Glutamatergic neuron (in vitro differentiated cells): ENCODE measurements at places on chromosomes 16 and 17. TPM values are rescaled to one million over a fixed set of nuclear protein-coding genes. Genes with fewer than 3 reads are reported as not detected.

DNA sequence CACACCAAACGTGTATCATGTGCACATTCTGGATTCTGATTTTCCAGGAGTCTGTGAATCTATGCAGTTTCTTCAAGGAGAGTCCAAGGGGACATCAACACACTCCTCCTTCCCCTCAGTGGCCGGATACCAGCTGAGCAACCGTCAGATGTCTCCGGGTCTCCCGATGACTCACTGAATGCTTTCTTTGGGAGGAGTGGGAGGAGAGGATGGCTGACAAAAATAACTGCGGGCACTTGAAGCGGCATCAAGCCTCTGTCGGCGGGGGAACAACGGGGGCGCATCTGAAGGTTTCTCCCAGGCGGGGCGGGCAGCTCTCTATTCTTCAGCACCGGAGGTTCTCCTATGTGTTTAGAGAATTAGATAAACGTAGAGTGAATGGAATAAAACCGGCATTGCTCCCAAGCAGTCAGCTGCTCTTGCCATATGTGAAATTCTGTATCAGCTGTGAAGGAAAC, 24.6 kb upstream of the LRRC75A start:
- peak; percentile 22 for DNase-seq
- peak overlapping the region; percentile 76 for H3K27ac ChIP-seq
- H3K27me3 ChIP-seq, result peaks cover 6% of the 10 kb centered on the region
- H3K4me3 ChIP-seq, result peak overlapping the region; percentile 7
- peaks cover 20% of the 10 kb centered on the region for H3K4me1 ChIP-seq

GRCh38 chr17:78979780-78980623, at the start of gene LGALS3BP:
Gene LGALS3BP (minus strand): TSS chr17:78979923. CDS start chr17:78977191, 2,732 bp downstream.
- DNase-seq, result no peak
- no peaks in the 10 kb centered on the region for H3K36me3 ChIP-seq
- peaks cover 8% of the 10 kb centered on the region for H3K4me1 ChIP-seq
- peaks cover 5% of the 10 kb centered on the region for H3K27me3 ChIP-seq
- no peak within 1 kb of the TSS for H3K27ac ChIP-seq

DNA sequence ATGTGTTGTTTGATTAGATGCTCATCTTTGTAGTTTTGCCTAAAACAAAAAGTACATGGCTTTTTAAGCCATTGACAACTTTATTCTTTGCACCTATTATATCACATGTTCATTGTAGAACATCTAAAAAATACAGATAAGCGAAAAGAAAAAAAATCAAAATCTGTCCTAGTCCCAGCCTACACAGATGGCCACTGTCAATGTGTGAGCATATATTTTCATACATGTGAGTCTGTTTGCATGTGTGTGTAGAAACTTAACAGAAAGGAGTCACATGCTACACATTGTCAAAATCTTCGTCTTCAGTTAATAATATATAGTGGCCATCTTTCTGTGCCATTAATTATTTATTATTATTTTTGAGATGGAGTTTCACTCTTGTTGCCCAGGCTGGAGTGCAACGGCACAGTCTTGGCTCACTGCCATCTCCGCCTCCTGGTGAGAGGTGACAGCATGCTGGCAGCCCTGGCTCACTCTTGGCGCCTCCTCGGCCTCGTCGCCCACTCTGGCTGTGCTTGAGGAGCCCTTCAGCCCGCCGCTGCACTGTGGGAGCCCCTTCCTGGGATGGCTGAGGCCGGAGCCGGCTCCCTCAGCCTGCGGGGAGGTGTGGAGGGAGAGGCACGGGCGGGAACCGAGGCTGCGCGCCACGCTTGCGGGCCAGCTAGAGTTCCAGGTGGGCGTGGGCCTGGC, 68.5 kb upstream of the AMZ2 start:
- H3K27ac ChIP-seq, result no peak overlapping the region
- peaks cover 4% of the 10 kb centered on the region for H3K27me3 ChIP-seq
- peaks cover 1% of the 10 kb centered on the region for H3K4me1 ChIP-seq

DNA sequence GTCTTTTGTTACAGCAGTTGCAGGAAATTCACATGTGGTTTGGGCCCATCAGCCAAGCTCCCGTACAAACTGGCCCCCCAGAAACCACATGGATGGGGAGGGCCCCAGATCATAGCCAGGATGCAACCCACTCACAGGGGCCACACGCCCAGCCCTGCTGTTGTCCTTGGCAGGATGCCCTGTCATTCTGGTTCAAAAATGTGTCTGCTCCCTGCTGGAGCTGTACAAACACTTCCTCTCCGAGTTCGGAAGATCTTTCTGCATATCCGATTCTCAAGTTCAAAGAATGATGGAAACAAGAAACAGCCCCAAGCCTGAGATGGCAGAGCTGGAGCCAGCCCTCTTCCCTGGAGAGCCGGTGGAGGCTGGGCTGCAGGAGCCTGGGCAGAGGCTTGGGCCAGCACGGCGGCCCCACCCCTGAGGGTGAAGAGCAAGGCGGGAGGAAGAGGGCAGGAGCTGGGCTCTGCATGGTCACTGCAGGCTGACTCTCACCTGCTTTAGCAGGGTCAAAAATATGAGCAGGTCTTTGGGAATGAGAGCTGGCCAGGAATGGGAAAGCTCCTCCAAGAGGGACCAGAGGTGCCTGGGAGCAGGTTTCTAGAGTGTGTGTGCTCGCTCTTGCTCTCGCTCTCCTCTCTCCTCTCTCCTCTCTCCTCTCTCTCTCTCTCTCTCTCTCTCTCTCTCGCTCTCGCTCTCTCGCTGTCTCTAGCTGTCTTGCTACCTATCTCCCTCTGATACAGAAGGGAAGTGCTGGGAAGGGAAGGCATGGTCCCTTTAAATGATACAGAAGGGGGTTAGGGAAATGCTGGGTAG, 34.7 kb upstream of the ENPP7 start:
- H3K4me1 ChIP-seq, result peaks cover 20% of the 10 kb centered on the region
- no peak for DNase-seq
- no peaks in the 10 kb centered on the region for H3K36me3 ChIP-seq
- no peak overlapping the region for H3K27ac ChIP-seq

DNA sequence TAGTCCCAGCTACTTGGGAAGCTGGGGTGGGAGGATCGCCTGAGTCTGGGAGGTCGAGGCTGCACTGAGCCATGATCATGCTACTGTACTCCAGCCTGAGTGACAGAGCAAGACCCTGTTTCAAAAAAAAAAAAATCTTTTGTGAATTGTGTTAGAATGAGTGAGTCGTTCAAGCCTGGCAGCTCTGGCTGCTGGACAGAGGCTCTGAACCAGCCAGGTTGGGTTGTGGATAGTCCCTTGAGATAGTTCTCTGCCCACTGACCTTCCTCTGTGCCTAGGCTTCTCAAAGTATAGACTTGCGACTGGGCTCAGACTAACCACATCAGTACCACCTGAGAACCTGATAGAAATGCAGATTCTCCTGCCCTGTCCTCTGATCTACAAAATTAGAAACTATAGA, 2.2 kb upstream of the KSR1 start:
- H3K27me3 ChIP-seq, result peaks cover 19% of the 10 kb centered on the region
- no peak for DNase-seq
- no peak overlapping the region for H3K4me3 ChIP-seq
- H3K4me1 ChIP-seq, result peaks cover 15% of the 10 kb centered on the region

RGS9 gene
- total RNA-seq, result 2.4 TPM

DNA sequence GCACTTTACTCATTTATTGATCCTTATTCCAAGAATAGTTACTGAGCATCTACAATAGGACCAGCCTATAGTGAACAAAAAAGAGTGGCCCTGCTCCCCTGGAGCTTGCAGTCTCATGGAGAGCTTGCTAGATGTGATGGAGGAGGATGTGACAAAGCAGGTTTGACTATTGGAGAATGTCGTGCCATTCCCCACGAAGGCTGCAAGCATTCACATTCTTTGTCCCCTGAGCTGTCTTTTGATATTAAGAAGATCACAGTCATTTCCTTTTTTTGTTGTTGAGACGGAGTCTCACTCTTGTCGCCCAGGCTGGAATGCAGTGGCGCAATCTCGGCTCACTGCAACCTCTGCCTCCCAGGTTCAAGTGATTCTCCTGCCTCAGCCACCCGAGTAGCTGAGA, 115.0 kb upstream of the ADAMTS18 start:
- no peak overlapping the region for H3K27ac ChIP-seq
- H3K4me3 ChIP-seq, result no peak overlapping the region
- DNase-seq, result no peak
- no peaks in the 10 kb centered on the region for H3K4me1 ChIP-seq

GRCh38 chr17:32859857-32860525, 16.9 kb downstream of the MYO1D start:
- H3K4me1 ChIP-seq, result no peaks in the 10 kb centered on the region
- H3K27ac ChIP-seq, result no peak overlapping the region
- H3K36me3 ChIP-seq, result no peaks in the 10 kb centered on the region
- no peak overlapping the region for H3K4me3 ChIP-seq
- no peaks in the 10 kb centered on the region for H3K27me3 ChIP-seq

GRCh38 chr17:16652847-16653366, 743 bp downstream of the ZNF624 start:
- no peaks in the 10 kb centered on the region for H3K4me1 ChIP-seq
- DNase-seq, result no peak
- peak overlapping the region; percentile 78 for H3K4me3 ChIP-seq
- H3K36me3 ChIP-seq, result no peaks in the 10 kb centered on the region

PDK2 gene
- total RNA-seq, result 36.9 TPM

GRCh38 chr16:82758904-82759303, 132.1 kb downstream of the CDH13 start:
- H3K27me3 ChIP-seq, result peaks cover 6% of the 10 kb centered on the region
- H3K4me3 ChIP-seq, result no peak overlapping the region
- no peak for DNase-seq
- no peaks in the 10 kb centered on the region for H3K36me3 ChIP-seq

- peaks cover 5% of the 10 kb centered on the region for H3K4me1 ChIP-seq
- no peaks in the 10 kb centered on the region for H3K27me3 ChIP-seq
- H3K36me3 ChIP-seq, result no peaks in the 10 kb centered on the region
- H3K4me3 ChIP-seq, result peak overlapping the region; percentile 86
- peak overlapping the region; percentile 71 for H3K27ac ChIP-seq
These were observed 763 bp upstream of the TOM1L1 start for GRCh38 chr17:54899721-54900456.

DNA sequence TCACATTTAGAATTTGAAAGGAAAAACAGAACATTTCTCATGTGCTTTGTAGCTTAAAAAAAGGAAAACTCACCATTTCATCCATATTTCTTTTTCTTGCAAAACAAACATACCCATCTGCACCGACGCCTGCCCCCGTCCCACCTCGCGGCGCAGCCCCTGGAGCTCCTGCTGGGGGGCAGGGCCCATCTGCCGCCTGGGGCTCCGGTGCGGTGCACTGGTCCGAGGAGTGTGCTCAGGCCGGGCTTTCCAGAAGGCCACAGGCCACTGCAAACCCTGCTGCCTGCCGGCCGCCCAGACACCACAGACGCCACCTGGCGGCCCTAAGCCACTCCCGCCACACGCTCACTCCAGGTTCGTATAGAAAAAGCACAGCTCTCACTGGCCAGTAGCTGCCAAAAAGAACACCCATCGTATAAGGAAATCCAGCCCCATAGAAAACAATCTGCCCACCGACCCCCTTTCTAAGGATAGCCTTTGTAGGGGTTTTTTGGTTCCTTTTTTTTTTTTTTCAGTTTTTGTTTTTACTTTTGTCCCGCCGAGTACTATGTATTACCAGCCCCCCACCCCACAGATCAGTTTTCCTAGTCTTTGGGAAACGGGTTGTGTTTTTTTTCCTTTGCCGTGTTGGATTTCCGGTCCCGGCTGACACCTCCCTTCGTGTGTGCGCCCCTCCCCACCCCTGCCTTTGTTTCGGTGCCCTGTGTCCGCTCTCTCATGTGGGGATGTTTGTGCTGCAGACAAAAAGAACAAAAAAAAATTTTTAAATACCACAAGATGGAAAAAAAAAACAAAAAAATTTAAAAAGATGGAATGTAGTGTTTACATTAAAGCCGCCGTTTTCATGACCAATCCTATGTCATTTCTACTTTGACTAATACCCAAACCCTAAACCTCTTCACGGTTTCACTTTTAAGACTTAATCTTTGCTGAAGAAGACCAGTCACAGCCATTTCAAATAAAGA, 68.8 kb downstream of the AMFR start:
- H3K4me1 ChIP-seq, result peaks cover 22% of the 10 kb centered on the region
- H3K27me3 ChIP-seq, result peaks cover 20% of the 10 kb centered on the region
- H3K4me3 ChIP-seq, result peak overlapping the region; percentile 80
- peak overlapping the region; percentile 91 for H3K27ac ChIP-seq
- H3K36me3 ChIP-seq, result peaks cover 4% of the 10 kb centered on the region
- DNase-seq, result peak; percentile 88

DNA sequence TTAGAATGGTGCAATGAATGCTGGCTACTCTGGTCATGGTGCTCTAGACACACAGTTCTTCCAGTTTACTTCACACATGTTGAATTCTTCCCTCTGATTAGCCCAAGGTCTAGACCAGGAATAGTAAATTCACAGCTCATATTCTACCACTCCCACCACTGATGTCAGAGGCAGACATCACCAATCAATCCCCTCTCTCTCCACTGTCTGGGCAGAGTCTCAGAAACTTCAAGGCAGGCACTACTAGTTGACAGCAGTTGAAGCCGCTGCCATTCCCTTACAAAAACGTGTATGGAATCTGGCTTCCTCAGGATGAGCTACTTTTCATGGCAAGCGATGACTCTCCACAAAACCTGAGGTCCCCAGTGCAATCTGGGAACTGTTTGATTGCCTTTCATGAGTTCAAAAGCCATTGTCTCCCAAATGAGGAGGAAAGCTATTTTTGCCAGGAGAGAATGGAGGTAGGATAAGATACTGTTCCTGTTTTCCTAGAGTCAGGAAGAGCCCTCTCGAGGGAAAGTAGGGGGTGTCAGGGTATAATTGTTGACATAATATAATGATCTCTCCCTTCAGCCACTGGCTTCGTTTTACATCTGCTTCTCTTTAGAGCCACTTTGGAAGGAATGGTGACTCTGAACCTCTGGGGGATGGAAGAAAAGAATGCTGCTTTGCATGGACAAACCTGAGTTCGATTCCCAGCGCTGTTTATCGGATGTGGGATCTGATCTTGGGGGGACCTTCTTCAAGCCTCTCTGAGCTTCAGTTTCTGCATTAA, 90.0 kb downstream of the FOXL1 start:
- H3K27ac ChIP-seq, result no peak overlapping the region
- no peaks in the 10 kb centered on the region for H3K36me3 ChIP-seq
- peaks cover 40% of the 10 kb centered on the region for H3K4me1 ChIP-seq
- no peak overlapping the region for H3K4me3 ChIP-seq

TBC1D28 gene
- total RNA-seq, result 0.44 TPM

DNA sequence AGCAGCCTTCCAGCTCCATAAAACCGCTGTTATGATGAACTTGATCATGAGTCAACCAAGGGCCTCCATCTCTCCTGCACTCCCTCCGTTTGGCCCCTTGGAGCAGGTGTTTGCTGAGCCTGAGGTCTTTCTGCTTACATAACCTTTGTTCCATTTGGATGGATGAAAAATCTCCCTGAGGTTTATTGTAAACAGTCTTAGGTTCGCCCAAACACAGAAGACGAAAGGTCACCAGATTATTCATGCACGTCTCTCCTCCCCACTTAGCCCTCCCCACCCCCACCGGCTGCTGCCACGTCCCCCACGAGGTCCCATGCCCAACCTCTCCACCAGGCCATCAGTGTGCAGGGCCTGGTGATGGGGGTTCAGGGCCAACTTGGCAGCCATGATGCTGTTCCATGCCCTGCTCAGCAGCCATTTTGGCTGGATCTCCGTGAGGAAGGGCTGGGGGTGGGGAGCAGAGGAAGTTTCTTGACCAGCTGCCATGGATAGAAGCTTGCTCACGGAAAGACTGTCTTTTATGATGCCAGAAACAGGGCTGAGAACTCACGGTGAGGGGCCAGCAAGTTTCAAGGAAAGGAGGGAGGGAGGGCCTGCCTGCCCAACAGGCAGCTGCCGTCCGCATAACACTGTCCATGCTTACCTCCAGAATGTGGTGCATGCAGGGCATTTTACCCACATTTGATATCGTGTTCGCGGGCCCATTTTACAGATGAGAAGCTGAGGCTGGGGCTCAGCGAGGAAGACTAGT, 47.8 kb upstream of the FOXF1 start:
- peaks cover 5% of the 10 kb centered on the region for H3K27me3 ChIP-seq
- no peaks in the 10 kb centered on the region for H3K4me1 ChIP-seq
- H3K4me3 ChIP-seq, result no peak overlapping the region
- DNase-seq, result no peak

OR1F1 gene
- not detected for total RNA-seq

TNK1 gene
- 0.34 TPM for total RNA-seq

HOXB7 gene
- 0.64 TPM for total RNA-seq
